ENCODE measurements at places on chromosomes 3 and 15.

DNA sequence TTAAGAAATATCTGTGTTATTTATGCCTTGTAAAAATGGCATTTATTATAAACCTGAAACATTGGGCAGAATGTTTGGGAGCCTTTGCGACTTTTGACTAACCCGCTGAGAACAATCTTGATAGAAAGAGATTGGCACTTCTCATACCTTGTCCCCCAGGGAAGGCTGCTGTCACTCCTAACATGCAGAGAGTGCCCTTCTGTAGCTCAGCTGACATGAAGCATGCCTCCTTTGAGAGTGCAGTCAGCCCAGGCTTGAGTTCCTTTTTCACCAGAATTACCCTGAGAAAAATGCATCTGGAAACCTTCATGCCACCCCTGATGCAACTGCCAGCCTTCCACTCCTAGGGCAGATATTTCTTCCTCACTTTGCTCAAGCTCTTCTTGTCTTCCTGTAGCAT is 569.2 kb upstream of the ARPP21 start:
- DNase-seq: no peak

DNA sequence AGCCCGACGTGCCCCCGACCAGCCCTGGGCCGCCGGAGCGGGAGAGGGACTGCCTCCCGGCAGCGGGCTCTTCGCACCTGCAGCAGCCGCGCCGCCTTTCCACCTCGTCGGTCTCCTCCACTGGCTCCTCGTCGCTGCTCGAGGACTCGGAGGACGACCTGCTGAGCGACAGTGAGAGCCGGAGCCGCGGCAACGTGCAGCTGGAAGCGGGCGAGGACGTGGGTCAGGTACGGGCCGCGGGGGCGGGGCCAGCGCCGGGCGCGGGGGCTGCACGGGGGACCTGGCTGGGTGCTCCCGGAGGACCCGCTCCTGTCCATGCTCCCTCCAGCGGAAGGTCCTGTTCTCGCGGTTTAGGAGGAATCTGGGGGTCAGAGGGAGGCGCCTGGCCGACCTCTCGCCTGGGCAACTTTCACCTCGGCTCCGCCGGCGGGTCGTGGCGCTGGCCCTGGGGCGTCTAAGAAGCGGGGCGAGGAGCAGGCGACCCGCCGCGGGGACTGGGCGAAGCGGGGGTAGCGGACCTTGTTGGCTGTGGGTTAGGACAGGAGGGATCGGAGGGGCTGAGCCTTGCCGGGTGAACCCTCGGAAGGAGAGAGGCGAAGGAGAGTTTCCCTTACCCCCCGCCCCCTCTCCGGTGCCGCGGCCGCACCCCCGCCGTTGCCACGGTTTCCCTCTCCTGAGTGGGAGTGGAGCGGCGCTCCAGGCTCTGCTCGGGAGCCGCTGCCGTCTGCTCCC is 682 bp downstream of the ITPKA start:
- no peak for DNase-seq

GRCh38 chr15:70029297-70029701 is 68.4 kb downstream of the TLE3 start:
- DNase-seq: no peak

DNA sequence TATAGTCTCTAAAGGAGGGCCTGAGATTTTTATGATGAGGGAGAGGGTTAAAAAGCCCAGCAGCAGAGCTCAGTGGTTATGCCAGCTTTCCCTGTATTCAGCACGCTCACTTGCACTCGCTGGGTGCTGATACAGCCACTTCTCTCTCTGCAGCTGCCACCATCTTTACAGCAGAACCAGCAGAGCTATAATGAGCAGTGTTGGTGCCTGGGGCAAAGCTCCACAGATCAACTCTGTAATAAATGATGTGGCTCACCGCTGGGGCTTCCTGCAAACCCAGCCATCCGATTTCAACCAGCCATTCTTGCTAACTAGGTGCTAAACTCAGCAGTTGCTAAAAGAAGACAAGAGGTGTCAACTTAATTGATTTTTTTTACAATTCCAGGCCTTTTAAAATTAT is 48.0 kb downstream of the ARNT2 start:
- no peak for DNase-seq

GRCh38 chr15:52246686-52247431 is 48.7 kb downstream of the MYO5C start:
- no peak for DNase-seq

DNA sequence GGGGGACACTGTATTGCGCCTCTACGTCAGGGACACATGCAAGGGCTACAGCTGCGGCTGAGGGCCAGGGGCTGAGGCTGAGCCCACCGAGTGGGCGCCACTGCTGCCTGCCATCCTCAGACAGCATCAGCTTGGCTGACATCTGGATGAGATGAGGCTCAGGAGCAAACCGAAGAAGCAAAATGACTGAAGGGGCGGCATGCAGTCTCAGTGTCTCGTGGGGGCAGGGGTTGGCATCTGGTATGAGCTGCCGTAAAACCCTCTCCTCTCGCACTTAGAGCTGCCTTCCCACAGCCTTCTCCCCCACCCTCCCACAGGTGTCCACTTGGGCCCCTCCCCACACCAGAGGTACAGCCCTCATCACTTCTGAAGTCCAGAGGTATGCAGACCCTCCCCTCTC is 24.2 kb upstream of the CMTM7 start:
- no peak for DNase-seq

GRCh38 chr15:37038716-37039106 is 61.6 kb downstream of the MEIS2 start:
- DNase-seq: no peak

DNA sequence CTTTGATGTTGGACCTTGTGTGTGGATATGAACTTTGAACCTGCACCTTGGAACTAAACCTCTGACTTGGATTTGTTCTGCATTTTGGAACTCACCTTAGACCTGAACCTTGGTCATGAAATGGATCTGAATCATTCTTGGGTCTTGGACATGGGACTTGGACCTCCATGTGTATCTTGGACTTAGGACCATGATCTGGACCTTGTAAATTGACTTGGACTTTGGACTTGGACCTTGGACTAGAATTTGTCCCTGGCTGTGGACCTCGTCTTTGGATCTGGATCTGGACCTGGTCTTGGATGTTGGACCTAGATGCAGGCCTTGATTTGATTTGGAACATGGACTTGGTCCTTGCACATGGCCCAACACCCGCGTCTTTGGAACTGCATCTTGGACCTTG is 45.4 kb downstream of the ZNF589 start:
- DNase-seq: no peak

- no peak for DNase-seq
Measured at GRCh38 chr3:79672731-79673130, 95.1 kb downstream of the ROBO1 start.

- DNase-seq: no peak
Measured at GRCh38 chr3:196388956-196389355, 43.3 kb downstream of the UBXN7 start.

DNA sequence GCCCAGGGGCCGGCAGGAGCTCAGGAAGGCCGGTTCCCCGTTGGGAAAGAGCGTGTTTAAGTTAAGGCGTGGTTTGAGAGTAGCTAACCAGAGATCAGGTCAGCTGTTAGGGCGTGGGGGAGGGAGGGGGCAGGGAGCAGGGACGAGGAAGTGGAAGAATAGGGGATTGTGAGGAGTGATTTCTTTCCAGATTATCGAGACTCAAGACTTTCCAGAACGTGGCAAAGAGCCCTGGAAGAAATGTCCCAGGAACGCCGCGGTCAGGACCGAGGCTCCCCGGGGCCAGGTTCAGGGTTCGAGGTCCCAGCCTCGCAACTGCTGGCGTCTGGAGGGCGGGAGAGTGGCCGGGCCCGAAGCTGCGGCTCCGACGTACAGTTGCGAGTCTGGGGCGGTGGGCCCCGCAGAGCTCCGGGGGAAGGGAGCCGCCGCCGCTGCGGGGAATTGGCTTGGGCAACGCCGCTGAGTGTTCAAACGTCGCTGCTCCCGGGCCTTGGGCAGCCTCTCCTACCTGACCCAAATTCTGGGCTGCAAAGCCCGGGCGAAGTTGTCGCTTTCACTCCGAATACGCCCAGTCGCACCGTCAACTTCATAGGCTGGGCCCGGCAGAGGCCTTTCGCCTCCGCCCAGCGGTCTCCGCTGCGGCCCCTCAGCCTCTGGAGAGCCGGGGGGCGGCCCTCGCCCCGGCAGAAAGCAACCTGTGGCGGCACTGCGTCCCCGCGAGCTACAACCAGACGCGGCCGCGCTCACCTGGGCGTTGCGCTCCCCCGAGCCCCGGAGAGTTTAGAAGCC is 9.5 kb downstream of the ISL2 start:
- no peak for DNase-seq

DNA sequence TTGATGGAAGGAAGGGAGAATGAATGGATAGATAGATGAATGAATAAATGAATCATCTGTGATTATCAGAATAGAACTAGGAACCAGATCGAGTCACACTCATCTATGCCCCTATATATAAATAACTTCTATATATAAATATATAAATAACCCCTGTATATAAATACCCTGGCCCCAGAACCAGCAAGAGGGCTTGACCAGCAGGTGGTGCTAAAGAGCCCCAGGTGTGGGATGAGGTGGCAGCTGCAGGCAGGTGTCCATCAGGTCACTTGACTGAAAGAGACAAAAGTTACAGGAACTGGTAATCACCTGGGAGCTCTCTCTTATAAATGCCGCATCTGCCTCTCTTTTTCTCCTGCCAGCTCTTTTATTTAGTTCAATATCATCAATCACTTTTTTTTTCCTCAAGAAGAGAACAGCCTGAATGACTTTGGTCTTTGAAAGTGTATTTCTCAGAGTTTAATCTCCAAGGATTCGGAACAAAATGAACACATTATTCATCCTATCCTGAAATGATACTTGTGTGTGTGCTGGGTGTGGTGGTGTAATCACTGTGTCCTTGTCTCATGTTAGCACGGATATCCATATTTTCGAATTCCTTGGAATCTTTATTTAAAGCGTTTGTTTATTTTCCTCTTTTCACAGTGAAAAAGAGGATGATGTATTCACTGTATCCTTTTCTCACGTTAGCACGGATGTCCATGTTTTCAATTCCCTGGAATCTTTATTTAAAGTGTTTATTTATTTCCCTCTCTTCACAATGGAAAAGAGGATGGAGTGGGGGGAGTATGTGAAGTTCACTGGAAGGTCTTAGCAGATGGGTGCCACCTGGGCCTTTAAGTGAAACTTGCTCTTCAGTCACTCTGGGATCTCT is 35.4 kb upstream of the ATG7 start:
- DNase-seq: peak; percentile 67

GRCh38 chr3:8712908-8713255 is 20.7 kb upstream of the CAV3 start:
- no peak for DNase-seq

DNA sequence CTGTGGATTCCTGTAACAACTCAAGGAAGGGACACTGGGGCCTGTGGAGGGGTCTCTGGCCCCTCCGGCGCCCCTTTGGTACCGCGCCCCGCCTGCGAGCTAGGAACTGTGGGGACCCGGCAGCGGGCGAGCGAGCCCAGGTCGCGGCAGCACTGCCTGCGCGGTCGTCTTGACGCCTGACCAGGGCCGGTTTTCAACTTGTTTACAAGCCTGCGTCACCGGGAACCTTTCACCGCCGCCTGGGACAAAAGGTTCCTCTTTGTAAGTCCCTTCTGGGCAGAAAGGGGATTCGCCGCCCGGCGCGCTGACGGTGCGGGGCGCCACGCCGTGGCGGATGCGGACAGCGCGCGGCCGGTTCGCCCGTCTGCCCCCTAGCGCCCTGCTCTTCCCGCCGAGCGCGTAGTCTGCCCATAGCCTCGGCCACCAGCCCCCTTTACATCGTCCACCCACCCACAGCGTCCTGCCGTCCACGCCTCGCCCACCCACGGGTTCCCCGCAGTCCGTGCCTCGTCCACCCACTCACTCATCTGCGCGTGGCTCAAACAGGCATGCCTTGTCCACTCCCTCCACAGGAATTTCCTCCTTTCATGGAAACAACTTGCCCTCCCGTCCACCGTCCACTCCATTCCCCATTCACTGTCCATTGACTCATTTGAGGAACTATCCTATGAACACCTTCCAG is 5.5 kb upstream of the CFAP100 start:
- peak; percentile 79 for DNase-seq

DNA sequence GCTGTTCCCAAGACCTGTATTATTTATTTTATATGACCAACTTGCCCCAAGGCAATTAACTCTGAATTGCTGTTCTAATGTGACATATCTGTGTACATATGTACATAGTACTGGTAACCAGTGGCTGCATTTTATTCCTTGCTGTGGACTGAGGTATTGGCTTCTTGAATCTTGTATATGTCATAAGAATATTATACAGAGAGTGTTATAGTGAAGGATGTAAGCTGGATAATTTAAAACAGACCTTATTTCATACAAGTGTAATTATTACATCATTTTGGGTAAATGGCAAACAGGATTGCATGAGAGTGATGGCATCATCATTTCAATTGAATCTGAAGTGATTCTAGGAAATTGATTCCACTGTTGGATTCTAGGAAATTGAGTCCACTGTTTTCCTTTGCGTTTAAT is 32.9 kb downstream of the B3GALNT1 start:
- DNase-seq: no peak

DNA sequence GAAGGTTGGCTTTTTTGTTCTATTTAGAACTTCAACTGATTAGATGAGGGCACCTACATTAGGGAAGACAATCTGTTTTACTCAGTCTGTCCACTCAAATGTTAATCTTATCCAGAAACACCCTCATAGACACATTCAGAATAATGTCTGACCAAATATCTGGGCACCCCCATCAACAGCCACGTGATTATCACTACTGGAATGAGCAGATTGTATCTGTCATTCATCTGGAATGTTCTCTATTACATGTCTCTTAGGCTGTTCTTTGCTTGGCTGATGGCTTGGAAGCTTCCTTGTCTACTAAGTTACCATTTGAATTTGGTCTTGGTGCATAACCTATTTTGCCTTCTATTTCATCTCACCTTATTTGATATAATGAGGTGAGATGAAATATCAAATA is 15.7 kb upstream of the LRRC58 start:
- DNase-seq: no peak

- DNase-seq: no peak
Measured at GRCh38 chr3:11552289-11553264, 91.1 kb downstream of the VGLL4 start.

DNA sequence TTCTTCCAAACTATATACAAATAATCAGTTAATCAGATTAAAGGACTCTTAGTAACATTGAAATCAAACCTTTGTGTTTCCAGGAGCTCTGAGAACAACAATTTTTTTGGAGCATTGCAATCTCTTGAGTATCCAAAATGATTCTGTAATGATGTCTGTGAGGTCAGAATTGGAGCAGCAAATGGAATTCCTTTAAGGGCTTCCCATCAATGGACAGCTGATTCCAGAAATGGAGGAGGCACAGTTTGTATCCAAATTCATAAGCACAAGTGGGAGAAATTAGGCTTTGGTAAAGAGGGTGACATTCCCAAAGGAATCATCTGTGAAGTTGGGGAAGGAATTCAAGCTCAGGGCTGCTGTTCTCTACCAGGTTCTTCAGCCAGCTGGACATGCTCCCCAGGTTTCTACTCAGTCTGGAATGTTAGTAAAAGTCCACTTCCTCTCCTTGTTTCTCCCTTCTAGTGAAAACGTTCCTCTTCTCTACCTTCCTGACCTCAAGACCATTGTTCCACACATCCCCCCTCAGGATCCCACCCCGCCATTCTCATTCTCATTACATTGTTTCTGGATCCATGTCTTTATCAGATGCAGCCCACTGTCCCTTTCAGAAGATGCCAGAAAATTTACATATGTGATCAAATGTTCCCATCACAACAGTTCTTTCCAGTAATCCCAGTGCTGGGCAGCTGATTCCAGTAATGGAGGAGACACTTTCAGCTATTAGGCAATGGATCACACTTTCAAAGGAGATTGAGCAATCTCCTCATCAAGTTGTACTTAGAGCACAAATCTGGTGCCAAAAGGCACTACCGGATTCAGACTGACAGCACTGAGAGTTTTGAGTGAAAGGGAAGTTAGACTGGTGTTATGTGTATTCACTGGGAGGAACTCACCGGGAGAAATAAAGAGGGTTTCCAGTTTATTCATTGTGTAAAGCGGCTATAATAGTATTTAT is 391.3 kb upstream of the TPRG1 start:
- DNase-seq: no peak

Data from NCI-H774 (cell line).